ENCODE measurements at places on chromosomes 3 and 15. TPM values are rescaled to one million over a fixed set of nuclear protein-coding genes. Genes with fewer than 3 reads are reported as not detected.

The P3H2 gene
- polyA plus RNA-seq: 9.3 TPM

The ASB14 gene
- 0.78 TPM for polyA plus RNA-seq

The CCR9 gene
- 1.0 TPM for polyA plus RNA-seq

The ALDH1A3 gene
- polyA plus RNA-seq: 23.8 TPM

The DLEC1 gene
- polyA plus RNA-seq: 1.2 TPM

The CKMT1B gene
- polyA plus RNA-seq: 15.3 TPM

- H3K27me3 ChIP-seq: no peaks in the 10 kb centered on the region
- no peaks in the 10 kb centered on the region for H3K36me3 ChIP-seq
- no peak overlapping the region for H3K27ac ChIP-seq
- H3K4me1 ChIP-seq: no peaks in the 10 kb centered on the region
- DNase-seq: no peak
Measured at GRCh38 chr3:190382082-190382481, 5.9 kb upstream of the CLDN16 start.

DNA sequence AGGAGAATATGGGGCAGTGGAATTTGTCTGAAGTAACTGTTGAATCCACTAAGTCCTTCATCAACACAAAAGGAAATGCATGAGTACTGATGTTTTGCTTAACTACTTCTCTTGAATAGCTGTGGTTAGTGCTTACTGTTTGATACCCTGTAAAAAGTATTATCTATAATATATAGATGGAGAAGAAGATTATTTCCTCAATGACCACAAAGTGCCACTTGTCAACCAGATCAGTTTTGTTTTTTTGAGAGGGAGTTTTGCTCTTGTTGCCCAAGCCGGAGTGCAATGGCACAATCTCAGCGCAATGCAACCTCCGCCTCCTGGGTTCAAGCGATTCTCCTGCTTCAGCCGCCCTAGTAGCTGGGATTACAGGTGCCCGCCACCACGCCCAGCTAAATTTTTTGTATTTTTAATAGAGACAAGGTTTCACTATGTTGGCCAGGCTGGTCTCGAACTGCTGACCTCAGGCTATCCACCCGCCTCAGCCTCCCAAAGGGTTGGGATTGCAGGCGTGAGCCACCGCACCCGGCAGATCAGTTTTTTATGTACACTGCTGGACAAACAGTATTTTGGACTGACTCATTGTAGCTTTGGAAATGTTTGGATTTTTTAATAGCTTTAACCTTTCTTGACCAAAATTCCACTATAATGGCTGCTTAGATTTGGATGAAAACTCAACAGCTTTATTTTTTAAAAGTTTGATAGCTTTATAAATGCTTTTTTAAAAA lies 1.5 kb upstream of the RPLP1 start:
- H3K27ac ChIP-seq: peak overlapping the region; percentile 92
- DNase-seq: no peak
- H3K4me3 ChIP-seq: peak overlapping the region; percentile 77
- H3K27me3 ChIP-seq: no peaks in the 10 kb centered on the region
- H3K4me1 ChIP-seq: peaks cover 14% of the 10 kb centered on the region

GRCh38 chr15:62914461-62915079 lies 128.0 kb upstream of the TPM1 start:
- no peak overlapping the region for H3K27ac ChIP-seq
- H3K4me3 ChIP-seq: no peak overlapping the region
- H3K4me1 ChIP-seq: no peaks in the 10 kb centered on the region
- no peak for DNase-seq
- no peaks in the 10 kb centered on the region for H3K27me3 ChIP-seq
- no peaks in the 10 kb centered on the region for H3K36me3 ChIP-seq

GRCh38 chr3:20739814-20740213 lies 553.8 kb upstream of the SGO1 start:
- H3K27me3 ChIP-seq: no peaks in the 10 kb centered on the region
- no peak overlapping the region for H3K4me3 ChIP-seq
- no peaks in the 10 kb centered on the region for H3K36me3 ChIP-seq
- DNase-seq: no peak
- H3K27ac ChIP-seq: no peak overlapping the region

- no peak for DNase-seq
- no peak overlapping the region for H3K27ac ChIP-seq
- no peaks in the 10 kb centered on the region for H3K4me1 ChIP-seq
- H3K4me3 ChIP-seq: no peak overlapping the region
- no peaks in the 10 kb centered on the region for H3K27me3 ChIP-seq
Measured at GRCh38 chr3:183061391-183062172, 37.7 kb downstream of the MCCC1 start.

- DNase-seq: no peak
- no peaks in the 10 kb centered on the region for H3K27me3 ChIP-seq
- peaks cover 19% of the 10 kb centered on the region for H3K4me1 ChIP-seq
- H3K36me3 ChIP-seq: no peaks in the 10 kb centered on the region
Measured at GRCh38 chr15:90154861-90155626, 46.1 kb upstream of the SEMA4B start.

GRCh38 chr3:175386630-175387029 lies 527.5 kb downstream of the NAALADL2 start:
- DNase-seq: no peak
- no peak overlapping the region for H3K27ac ChIP-seq
- no peak overlapping the region for H3K4me3 ChIP-seq
- no peaks in the 10 kb centered on the region for H3K36me3 ChIP-seq
- H3K4me1 ChIP-seq: no peaks in the 10 kb centered on the region
- no peaks in the 10 kb centered on the region for H3K27me3 ChIP-seq
